ENCODE measurements at places on chromosomes 2 and 18.

DNA sequence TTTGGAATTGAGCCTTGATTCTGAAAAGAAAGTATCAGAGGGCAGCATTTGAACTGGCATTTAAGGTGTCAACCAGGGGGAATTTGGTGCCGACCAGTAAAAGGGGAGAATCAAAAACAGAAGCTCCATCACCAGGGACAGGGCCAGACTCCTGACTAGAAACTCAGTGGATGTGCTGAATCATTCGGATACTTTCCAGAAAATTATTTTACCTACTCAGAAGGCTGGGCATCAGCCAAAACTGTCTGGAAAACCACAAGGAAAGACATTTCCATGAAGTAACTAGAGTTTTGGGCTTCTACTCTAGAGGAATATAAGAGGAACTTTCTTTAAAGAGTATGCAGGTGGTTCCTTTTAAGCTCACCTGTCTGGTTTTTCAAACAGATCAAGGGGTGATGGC is 756.6 kb downstream of the RNF144A start:
- no peak for DNase-seq

- no peak for DNase-seq
Measured at GRCh38 chr18:65704046-65704445, 46.8 kb upstream of the CDH7 start.

DNA sequence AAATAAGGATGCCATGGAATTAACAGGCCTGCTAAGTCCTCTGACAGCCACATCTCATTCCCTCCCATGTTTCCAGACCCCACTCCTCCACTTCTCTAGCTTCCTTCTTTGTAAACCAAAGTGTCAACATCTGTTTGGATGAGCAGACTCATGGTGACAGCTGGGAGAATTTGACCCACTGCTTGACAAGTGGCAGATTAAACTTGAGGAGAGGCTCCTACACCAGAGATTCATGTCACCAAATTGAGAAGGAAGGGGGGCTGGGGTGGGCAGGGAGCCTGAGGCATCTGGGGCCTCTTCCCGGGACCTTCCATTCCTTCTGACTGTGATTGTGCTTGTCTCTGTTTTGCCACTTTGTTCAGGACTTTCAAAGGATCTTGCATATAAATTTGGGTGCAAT is 41.0 kb upstream of the IGFBP5 start:
- DNase-seq = no peak

- peak; percentile 51 for DNase-seq
Measured at GRCh38 chr2:104733226-104733943, 120.5 kb upstream of the POU3F3 start.

DNA sequence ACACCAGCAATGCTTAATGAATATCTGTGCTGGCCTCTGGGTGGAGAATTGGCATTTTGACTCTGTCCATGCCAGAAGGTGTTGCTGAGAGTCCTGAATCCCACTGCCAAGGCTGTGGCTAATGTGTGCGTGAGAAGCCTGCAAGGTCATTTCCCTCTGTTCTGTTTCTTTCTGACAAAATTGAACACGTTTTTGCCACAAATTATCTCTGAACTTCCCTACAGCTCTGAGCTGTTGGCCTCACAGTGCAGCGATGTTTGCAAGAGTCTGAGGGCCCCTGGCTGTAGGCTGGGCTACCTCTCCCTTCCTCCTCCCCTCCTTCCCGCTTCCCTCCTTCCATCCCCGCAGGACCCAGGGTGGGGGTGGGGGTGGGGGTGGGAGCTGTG is 154.1 kb upstream of the HS6ST1 start:
- DNase-seq = no peak

DNA sequence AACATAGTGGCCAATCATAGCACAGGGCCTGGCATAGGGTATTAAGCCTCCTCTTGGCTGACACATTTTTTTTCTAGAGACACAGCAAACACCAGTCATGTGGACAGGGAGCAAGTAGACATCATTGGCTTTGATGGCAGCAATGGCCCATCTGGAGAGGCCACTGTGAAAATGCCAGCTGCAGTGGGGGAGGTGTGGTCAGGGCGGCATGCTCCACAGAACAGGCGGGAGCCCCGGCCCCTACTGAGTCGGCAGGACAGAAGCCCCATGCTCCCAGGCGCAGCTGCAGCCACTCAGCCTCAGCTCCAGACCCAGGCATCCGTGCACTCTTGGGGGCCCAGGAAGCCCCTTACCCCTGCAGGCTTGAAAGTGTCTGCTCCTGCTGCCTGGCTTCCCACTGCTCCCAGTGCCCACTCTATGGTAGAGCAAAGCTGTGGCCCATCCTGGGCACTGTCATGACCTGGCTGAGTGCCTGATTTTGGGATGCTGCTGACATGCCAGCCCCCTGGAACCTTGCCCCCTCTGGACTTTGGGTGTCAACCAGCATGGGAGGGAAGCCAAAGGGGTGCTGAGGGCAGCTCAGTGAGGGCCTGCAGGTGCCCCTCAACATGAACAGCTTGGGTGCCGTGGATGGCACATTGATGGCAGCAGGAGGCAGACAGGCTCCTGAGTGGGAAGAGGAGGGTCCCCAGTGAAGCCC is 23.3 kb upstream of the UBE2F start:
- no peak for DNase-seq

DNA sequence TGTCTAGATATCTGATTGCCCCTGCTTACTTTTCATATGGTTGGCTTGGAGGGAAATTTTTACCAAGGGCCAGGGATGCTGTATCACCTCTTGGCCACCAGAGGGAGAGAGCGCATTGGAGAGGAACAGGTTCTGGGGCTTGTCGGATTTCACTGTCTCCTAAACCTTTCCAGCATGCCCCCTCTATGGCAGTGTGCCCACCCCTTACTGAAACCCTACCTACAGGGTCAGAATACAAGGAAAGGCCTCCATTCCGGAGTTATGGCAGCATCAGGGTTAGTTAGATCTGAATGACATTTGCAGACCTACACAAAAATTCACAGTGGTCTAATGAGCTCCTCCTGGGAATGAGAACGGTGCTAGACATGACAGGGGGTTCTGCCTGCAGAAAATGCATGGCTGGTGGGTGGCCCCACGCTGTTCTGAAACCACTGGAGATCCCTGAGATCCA is 5.8 kb downstream of the SLC14A2 start:
- DNase-seq = peak; percentile 41

DNA sequence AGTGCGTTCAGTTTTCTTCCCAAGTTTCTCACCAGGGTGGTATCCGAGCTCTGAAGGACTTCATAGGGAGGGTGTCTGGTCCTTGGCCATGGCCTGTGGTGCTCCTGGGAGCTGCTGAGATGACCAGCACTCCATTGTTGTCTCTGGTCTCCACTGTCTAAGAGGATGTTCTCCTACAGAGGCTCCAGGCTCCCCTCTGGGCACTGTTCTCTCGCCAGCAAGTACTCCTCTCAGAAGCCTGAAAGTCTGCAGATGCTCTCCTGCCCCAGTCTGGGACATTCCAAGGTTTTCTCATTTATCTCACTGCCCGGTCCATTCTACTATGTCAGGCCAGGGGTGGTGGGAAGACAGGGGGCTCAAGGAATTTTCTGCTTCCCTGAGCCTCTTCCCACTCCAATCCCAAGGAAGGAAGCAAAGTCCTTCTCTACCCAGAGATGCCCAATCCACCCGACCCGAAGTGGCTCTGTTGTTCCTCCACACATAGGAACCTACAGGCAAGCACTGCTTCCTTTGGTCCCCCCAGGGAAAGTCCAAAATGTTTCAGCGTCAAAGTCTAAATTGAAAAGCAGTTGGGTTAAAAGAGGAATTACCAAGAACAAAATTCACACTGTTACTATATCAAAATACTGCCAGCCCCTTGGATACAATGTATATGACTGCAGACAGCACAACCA is 110.5 kb downstream of the GYPC start:
- DNase-seq = peak; percentile 9
